Stimulated activated CD4-positive, alpha-beta T cell treated with anti-CD3 and anti-CD28 coated beads, Interleukin-12 subunit alpha, Interleukin-12 subunit beta, amount 100 ng/mL, for 4 hours (primary cell): ENCODE measurements at places on chromosomes 16 and 17.

DNA sequence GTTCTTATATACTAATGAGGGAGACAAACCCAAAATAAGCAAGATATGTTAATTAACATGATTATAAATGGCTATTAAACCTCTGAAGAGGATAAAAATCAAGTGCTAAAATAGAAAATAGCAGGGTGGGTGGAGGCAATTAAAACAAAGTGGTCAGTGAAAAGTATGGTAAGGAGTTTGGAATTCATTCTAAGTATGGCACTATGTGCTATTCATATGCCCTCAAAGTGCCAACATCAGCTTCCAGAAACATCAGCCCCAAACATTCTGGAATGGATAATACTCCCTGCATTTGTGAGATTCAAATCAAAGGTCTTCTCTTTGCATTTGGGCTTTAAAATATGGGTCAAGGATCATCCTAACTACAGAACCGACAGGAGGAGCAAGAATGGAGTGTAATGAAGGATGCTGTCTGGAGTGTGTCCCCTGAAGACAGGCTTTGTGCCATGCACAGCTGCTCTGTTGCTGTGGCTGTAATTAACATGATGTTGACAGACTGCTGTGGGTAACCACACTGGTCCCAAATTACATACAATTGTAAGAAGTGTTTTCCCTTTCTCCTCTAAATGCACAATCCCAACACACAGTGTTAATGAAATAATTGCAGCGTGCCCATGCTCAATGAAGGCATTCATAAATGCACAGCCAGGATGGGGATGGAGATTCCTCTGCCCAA lies 93.1 kb downstream of the VAT1L start:
- no peak for DNase-seq

- no peak for DNase-seq
Measured at GRCh38 chr16:23296994-23297393, 5.1 kb upstream of the SCNN1B start.

DNA sequence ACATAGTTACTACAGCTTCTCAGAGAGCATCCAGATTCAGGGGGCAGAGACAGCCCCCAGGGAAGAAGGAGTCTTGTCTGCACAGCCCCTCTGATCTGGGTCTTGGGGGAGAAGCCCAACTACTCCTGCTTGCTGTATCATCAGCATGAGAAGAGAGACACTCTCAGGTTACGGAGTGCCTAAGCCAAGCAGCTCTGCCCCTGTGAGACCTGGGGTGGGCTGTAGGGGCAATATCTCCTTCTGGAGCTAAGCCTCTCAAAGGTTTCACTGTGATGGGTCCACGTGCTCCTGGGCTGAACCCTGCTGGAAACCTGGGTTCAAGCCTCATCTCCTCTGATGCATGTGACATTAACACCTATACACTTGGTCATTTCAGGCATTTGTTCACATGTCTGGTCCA lies 123.2 kb downstream of the CPPED1 start:
- DNase-seq, result no peak

DNA sequence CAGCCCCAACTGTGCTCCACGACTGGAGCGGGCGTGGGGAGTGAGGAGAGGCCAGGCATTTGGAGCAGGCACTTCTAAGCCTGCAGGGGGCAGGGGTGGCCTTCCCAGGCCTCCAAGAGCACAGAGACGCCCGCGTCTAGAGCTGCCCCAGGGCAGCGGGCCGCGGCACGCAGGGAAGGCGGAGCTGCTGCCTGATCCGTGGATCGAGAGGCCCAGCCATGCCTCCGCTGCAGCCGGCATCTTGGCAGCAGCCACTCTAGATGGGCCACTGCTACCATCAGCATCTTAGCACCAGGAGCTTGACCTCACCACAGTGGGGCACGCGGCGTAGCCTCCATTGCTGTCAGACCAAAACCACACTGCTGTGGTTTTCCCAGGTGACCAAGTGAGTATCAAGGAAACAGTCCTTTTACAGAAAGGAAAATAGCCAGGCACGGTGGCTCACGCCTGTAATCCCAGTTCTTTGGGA lies 20.4 kb upstream of the WDR45B start:
- peak; percentile 43 for DNase-seq

GRCh38 chr17:55383771-55384642 lies 37.6 kb downstream of the MMD start:
- no peak for DNase-seq

- DNase-seq, result peak; percentile 51
Measured at GRCh38 chr17:67377488-67378453, 690 bp downstream of the PITPNC1 start.

DNA sequence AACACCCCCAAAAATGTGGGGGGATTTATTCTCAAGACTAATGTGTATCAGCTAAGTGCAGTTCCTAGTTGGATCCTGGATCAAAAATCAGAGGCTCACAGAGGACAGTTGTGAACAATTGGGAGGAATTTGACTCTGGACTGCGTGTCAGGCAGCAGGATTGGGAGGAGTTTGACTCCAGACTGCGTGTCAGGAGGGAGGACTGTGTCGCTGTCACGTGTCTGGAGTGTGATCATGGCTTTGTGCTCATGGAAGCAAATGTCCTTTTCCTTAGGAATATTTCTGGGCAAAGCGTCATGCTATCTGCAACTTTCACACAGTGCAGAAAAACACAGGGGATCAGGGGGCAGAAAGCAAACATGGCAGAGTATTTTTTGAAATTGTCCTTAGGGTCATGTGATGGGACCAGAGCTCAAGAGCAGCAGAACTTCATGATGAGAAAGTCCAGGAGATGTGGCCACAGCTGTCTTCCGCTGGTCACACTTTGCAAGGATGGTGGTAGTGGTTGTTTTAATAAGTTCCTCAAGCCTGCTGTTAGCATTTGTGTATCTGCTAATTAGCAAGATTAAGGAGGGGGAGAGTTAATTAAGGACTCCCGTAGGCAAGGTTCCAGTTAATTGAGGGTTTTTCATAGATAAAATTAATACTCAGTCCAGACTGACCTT lies 122.0 kb upstream of the CHMP6 start:
- DNase-seq, result no peak

DNA sequence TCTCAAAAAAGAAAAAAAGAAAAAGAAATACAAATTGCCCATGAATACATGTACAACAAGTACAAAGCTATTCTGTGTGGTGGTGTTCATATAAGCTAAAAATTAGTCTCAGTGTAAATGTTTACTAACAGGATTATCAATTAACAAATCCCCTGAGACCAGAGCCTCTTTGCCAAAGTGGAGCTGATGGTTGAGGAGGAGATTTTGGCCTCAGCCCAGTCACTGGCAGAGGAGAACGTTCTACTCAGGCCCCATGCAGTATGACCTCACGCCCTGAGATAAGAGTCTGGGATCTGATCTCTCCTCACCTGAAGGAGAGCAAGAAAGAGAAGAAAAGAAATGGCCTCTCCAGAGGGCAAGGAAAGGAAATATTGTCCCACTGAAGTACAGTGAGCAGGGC lies 35.5 kb upstream of the NOL11 start:
- no peak for DNase-seq

GRCh38 chr17:38430822-38431221 lies 2.6 kb downstream of the ARHGAP23 start:
- DNase-seq, result no peak

DNA sequence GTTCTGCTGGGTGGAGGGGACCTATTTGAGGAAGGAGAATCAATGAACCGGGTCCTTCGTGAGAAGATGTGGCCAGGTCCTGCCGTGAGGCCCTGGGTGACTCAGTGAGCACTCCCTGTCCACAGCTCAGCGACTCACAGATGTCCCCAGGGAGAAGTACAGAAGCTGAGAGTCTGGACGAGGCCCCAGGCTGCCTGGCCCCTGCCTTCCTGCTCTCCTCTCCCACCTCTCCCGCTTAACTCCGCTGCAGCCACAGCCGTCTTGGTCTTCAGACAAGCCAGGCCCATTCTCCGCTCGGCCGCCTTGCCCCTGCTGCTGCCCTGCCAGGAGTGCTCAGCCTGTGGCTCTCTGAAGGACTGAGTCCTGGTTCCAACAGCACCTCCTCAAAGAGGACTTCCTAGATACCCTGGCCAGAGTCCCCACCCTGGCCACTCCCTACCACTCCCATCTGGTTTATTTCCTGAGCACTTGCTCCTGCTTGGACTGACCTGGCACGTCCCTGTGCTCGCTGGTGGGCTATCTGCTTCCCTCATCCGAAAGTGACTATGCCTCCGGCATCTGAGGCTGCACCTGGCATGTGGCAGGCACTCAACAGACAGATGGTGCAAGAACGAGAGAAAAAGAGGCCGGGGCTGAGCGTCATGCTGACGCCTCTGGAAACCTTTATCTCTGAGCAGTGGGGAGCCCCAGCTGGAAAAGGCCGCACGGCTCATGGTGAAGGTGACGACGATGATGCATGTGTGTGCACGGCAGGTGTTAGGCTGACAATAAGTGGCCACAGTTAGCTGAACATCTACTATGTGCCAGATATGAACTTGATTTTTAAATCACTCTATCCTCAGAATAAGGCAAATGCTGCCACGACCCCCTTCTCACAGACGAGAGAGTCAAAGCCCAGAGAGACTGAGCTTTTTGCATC lies 9.2 kb upstream of the TNFRSF13B start:
- DNase-seq, result no peak

GRCh38 chr16:88870608-88871348 lies 4.3 kb upstream of the PABPN1L start:
- no peak for DNase-seq

DNA sequence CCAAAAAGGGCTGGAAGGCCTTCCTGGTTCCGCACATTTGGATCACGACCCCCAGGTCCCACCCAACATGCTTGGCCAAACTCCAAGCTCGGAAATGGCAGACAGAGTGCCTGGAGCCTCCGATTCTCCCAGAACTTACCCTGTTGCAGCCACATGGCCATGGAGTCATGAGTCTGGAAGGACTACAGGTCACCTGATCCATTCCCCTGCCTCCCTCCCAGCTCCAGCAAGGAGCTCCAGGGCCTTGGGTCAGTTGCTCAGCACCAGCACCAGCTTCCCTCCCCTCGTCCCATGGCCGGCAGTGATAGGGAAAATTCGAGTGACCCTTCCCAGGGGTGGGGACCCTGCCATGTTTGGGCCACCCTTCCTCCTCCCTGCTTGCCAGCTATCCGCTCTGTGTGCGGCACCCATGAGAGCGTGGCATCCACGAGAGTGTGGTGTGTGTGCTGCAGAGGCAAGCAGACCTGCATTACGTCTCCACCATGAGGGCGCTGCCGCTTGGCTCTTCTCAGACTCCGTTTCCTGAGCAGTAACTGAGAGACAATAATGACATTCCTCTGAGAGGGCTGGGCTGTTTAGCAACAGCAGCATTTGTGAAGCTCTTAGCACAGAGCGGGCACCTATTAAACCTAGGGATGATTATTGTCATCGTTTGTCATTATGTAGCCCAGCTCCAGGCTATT lies 21.3 kb upstream of the RPL38 start:
- no peak for DNase-seq

DNA sequence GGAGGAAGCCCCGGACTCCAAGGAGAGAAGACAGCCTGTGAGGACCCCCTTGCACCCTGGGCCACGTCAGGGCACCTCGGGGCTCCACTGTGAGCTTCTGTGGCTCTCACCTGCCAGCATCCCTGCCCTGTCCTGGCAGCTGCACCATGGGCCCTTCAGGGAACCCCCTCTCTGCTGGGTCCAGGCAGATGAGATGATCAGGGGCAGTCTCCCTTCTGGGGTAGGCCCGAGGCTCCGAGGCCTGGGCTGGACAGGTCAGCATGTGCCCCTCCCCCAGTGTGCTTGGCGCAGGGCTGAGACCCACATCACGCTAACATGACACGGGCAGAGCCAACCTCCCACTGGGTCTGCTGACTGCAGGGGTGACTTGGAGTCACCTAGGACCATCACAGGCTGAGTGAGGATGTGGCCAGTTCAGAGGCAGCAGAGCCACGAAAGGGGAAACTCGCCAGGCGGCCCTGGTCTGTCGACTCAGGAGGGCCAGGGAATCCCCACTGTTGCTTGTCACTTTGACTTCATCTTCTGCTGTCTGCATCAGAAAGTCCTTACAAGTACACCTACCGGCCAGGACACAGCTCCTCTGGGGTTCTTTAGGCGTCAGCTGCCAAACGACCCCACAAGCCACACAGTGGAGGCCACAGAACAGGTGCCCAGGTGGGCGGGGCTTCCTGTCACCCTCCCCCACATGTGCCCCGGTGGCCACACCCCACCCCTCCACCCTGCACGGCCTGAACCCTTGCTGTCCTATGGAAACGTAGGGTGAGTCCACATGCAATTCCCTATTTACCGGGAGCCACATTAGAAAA lies 2.2 kb downstream of the GALNS start:
- peak; percentile 16 for DNase-seq

DNA sequence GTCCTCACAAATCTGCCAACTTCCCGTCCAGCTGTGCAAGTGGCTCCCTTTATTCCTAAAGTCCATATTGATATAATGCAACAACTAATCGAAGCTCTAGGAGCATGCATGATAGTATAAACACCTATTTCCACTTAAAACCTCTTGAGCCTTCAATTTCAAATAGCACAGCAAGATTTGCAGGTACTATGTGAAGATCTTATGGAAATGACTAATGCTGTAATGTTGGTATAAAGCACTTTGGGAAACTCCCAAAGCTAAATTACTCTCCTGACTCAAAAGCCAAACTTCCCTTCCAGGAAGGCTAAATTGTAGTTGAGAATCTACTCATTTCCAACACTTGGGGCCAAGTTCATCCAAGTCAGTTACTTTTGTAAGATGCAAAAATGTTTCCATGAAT lies 287.6 kb upstream of the CDH11 start:
- no peak for DNase-seq

GRCh38 chr17:39651923-39652586 lies 13.1 kb upstream of the TCAP start:
- DNase-seq, result no peak

- DNase-seq, result no peak
Measured at GRCh38 chr16:88428156-88428555, 24.9 kb upstream of the ZFPM1 start.

GRCh38 chr16:25148568-25149215 lies 37.1 kb downstream of the LCMT1 start:
- no peak for DNase-seq

GRCh38 chr17:71068408-71068750 lies 899.0 kb downstream of the KCNJ2 start:
- no peak for DNase-seq

DNA sequence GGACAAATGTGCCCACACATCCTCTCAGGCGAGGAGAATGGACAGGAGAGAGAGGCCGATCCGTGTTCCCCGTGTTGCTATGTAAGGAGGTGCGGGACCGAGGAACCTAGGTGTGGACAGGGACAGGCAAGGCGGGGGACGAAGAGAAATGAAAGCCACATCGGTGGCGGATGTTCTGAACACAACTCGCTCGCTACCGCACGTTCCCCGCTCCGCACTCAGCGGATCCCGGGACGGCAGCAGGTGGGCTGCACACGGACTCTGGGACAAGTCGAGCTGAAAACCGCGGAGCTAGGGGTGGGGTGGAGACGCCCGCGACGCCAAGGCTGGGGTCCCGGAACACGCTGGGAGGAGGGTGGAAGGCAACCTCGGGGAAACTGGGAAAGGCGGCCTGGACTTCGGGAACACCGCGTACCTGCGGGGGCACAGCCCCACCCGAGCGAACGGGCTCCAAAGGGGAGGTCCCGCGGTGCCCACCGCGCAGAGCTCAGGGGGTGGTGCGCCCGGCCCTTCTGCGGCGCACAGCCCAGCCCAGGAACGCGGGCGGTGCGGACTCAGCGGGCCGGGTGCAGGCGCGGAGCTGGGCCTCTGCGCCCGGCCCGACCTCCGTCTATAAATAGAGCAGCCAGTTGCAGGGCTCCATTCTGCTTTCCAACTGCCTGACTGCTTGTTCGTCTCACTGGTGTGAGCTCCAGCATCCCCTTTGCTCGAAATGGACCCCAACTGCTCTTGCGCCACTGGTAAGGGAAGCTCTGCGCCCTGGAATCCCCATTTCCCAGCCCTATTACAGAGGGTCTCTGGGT lies at the start of gene MT1E:
Gene MT1E, plus strand, starts transcription at position 642 of the 803 bp plus-strand sequence. Its CDS starts 71 bp downstream, at position 713.
- peak; percentile 70 for DNase-seq

GRCh38 chr16:11004973-11005610 lies 60.7 kb downstream of the CLEC16A start:
- no peak for DNase-seq
